ENCODE measurements at places on chromosomes 5 and 9. TPM values are rescaled to one million over a fixed set of nuclear protein-coding genes. Genes with fewer than 3 reads are reported as not detected.
A peak's percentile ranks its signal among the peaks of the same experiment; 100 is the strongest.

DNA sequence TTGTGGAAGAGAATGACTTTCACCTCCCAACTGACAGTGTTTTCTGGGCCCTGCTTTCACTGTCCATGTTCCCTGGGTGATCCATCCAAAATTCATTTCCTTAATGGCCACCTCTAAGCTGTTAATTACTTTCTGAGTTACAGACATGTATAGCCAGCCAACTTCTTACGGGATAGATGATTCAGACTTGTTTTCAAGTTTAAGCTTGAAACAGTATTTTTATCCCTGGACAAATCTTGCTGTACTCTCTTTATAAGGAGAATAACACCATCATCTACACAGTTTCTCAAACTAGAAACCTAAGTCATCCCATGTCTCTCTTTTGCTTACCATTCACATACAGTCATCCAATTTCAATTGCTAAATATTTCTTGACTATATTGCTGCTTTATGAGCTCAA lies 6.9 kb downstream of the FAM174A start:
- no peak for DNase-seq

Gene ABO
- 19.2 TPM for polyA plus RNA-seq

DNA sequence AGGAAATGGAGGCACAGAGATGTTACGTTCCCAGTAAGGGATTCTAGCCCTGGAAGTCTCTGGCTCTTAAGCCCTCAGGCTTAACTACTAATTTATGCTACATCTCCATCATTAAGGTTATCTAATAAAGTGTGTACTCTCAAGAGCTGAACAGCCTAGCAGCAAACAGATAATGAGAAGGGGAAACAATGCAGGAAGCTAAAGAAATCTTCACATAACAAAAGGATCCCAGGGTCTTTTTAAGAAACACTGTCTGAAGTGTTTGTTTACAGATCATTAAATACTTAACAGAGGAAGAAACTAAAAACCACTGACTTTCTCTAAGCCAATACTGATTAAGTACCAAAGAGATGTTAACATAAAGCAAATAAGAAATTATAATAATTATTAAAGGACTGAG lies 129.0 kb downstream of the PAPPA start:
- no peak for DNase-seq

Gene C9orf153
- polyA plus RNA-seq = 0.10 TPM

Gene TMEM215
- polyA plus RNA-seq = 0.10 TPM

DNA sequence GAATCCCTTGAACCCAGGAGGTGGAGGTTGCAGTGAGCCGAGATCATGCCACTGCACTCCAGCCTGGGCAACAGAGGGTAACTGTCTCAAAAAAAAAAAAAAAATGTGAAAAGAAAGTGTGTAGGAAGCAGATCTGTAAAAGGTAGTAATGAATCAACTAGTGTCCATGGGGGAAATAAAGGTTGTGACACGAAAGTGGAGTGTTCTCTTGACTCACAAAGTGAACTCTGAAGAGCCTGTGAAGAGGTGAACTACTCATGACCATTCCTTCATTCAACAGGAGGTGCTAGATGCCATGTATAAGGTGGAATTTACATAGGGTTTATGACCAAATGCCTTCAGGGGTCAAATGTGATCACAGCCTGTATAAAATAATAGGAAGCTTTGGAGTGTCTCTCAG lies 12.8 kb downstream of the IQGAP2 start:
- no peak for DNase-seq

GRCh38 chr5:131381777-131382176 lies 117.9 kb downstream of the CDC42SE2 start:
- no peak for DNase-seq

GRCh38 chr9:16386007-16386826 lies 484.3 kb downstream of the BNC2 start:
- DNase-seq = no peak

DNA sequence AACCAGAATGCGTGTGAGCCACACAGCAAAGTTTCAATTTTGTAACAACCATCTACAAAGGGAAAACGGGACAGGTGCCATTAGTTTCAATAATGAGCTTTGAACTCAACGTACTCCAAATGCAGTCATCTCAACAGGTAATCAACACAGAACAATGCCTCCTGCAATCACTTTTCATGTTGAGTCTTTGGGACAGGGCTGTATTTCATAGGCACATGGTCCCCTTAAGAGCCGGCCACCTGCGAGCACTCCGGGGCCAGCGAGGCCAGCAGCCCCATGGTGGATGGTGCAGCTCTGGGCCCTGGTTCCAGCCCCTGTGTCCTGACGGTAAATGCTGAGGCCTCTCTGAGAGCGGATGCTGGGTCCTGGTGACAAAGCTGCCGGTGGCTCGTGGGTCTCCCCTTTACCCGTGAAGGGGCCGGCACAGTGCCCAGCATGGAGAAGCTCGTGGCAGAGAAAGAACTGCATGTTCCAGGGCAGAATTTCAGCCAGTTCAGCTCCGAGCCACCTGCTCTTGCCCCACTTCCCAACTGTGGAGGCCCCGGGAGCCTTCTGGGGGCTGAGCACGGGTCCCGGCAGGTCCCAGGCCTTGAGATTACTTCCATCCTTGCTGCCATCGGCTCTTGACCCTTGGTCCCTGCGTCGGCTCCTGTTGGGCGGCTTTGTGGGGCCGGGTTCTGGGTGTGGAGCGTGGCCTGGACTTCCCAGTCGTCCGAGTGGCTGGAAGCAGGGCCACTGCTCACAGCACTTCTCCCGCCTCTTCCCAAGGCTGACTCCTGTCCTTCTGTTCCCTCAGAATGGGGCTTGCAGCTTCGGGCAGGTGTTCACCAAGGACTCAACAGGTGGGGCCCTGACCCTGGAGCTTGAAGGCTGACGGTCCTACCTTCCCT lies 26.1 kb upstream of the RNU6ATAC start:
- DNase-seq = no peak

Gene BTNL8
- polyA plus RNA-seq = 1.1 TPM

GRCh38 chr5:956941-957747 lies 51.5 kb upstream of the NKD2 start:
- peak; percentile 71 for DNase-seq

Gene MEGF10
- polyA plus RNA-seq = 0.83 TPM

DNA sequence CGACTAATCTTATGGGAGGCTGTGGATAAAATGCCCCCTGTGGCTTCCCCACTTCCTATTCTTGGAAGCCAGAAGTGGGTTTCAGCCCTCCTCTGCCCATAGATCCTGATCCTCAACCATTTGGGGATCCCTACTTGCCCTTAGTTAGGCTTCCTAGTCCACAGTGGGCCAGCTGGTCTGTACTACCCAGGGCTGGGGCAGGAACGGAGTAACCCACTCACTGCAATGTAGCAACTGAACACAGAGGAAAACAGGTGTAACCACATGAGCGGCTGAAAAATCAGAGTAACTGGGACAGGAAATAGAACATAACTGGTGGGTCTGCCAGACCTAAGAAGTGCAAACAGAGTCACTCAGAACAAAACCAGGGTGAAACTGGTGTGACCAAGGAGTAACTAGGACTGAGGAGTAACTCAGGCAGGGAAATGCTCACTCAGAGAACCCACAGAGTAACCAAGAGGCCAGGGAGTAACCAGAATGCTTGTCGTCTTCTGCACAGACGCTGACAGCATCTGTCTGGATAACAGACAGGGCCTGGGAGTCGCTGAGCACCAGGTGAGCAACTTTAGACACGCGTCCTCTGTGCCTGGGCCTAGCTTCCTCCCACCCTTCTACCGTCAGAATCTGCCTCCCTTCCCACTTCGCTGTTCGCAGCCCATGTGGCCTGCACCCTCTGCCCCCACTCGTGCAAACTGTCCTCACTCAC lies 1.0 kb downstream of the AQP3 start:
- no peak for DNase-seq

GRCh38 chr9:129987047-129987446 lies 55.9 kb downstream of the FNBP1 start:
- no peak for DNase-seq

GRCh38 chr5:139882961-139883539 lies 87.4 kb downstream of the PSD2 start:
- no peak for DNase-seq

Gene DDX4
- polyA plus RNA-seq = not detected

Gene SLC22A4
- polyA plus RNA-seq = 5.0 TPM

Gene DENND4C
- polyA plus RNA-seq = 57.9 TPM

DNA sequence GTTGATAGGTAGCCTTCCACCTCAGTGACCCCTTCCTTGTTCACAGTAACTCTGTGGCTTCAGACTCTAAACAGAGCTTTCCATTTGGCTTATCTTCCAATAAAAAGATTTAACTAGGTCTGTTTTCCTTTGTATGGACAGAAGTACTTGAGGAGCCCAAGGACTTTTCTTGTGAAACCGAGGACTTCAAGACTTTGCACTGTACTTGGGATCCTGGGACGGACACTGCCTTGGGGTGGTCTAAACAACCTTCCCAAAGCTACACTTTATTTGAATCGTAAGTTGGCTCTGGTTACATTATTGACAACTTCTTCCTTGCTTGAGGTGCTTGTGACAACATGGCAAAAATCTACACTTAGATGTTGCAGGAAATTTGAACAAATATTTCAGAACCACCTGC lies 39.4 kb downstream of the OSMR start:
- DNase-seq = no peak

- no peak for DNase-seq
Observed at GRCh38 chr5:14908172-14908571, 36.6 kb upstream of the ANKH start.

Gene CFAP157
- polyA plus RNA-seq = 6.5 TPM

Gene PPP3R2
- 0.10 TPM for polyA plus RNA-seq

DNA sequence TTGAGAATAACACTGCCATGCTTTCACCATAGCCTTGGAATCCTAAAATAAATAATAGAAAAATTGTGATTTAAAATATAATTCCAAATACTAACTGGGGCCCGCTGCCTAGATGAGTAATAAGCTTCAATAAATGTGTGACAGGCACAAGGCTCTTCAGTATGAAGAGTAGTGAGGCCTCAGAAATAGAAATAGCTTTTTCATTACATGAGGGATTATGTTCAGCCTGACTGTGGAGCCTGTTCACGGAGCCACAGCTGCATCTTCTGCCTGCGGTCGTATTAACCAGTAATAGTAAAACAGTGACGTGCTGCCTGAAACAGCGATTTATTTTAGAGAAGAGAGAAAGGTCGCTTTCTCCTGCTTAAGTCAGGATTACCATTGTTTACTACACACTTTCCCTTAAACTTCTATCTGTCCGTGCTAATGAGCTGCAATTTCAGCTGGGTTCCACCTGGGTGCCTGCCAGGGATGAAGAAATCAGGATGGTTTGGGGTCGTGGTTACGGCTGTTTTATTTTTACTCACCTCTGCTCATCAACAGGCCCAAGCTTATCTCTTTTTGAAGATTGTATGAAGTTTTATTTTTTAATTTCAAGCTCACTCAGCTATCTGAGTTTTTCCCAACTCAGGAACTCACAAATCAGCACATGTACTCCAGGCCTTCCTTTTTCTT lies 284.9 kb upstream of the WWC1 start:
- no peak for DNase-seq

DNA sequence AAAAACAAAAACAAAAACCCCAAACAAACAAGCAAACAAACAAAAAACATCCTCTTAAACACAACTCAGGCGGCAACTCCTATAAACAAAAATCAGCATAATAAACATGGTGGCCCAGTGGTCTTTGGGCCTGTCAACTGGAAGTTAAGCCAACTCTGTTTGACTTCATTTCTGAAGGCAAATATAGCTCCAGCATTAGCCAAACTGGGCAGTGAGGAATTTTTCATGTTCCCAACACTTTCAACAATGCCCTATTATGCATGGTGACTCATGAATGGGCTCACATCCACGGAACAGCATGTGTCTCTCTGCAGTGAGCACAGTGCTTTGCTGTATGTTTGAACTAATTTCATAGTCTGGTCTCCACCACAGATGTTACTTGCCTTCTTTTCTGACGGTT lies 143.9 kb upstream of the STC2 start:
- no peak for DNase-seq

- no peak for DNase-seq
Observed at GRCh38 chr5:181054138-181054537, 14.1 kb downstream of the BTNL9 start.

GRCh38 chr5:106880656-106881055 lies 790.1 kb downstream of the EFNA5 start:
- DNase-seq = no peak

Gene GRIN1
- 0.36 TPM for polyA plus RNA-seq

- DNase-seq = no peak
Observed at GRCh38 chr9:79166005-79166404, 405.8 kb upstream of the TLE4 start.

Gene SPINK13
- polyA plus RNA-seq = 0.40 TPM

DNA sequence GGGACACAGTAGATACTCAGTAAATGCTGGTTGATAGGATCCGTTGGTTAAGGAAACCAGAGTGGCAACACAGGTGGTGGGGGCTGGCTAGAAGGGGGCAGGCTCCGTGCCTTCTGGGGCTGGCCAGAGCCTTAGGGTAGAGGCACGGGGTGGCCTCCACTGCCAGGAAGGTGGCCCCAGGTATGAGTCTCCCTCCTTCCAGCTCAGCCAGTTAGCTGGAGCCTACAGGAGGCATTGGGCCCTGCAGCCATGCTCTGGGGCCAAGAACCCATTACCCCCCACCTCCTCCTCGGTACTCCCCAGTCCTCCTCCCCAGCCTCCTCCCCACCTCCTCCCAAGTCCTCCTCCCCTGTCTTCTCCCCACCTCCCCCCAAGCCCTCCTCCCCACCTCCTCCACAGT lies 27.7 kb downstream of the CXXC5 start:
- no peak for DNase-seq

Gene ASPN
- polyA plus RNA-seq = 10.0 TPM

DNA sequence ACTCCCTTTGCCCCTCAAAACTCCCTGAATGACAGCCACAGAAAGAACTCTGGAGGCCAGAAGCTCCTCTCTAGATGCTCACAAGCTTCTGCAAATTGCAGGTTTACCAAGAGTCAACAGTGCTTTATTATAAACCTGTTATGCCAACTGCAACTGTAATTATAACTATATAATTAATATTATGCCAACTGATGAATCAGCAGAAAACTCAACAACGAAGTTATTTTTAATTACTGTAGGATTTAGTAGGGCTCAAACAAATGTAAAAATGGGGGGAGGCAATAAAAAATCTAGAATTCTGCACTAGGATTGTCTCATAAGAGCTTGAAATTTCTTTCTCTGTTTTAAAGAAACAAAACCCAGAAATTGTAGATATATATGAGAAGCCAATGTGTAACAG lies 37.0 kb upstream of the OR2K2 start:
- no peak for DNase-seq

- DNase-seq = no peak
Observed at GRCh38 chr5:180138976-180139730, 67.6 kb upstream of the RNF130 start.

DNA sequence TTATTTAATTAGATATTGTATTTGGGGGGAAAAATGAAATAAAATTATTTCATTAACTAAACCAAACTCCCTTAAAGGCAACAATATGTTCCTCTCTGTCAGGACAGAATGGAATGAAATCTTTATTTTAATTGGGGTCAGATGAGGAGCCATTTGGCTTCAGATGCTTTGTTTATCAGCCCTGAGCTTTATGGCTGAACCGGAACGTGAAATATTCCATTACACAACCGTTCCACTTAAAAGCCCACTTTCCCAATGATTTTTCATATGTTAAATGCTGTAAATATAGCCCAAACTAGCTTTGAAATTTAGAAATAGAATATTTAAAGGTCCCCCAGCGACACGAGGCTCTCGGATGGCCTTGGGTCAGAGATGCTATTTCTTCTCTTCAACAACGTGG lies 149.5 kb downstream of the CRB2 start:
- no peak for DNase-seq

Gene NEUROG1
- polyA plus RNA-seq = not detected
